ENCODE measurements at places on chromosomes 3 and 15. TPM values are rescaled to one million over a fixed set of nuclear protein-coding genes. Genes with fewer than 3 reads are reported as not detected.

Gene CPN2
- not detected for total RNA-seq

DNA sequence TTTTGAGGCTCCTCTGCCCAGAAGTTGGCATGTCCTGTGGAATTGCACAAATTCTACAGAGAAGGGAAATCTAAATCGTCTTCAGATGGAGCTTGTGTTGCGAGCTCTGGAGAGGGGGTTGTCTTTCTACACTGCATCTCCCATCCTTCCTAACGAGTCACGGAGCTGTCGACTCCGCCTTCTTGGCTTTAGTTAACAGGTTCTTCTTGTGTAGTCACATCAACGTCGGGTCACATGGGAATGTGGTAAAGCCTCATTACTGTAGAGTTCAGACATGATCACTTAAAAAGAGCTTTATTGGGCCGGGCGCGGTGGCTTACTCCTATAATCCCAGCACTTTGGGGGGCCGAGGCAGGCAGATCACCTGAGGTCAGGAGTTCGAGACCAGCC is 60.0 kb downstream of the DNASE1L3 start:
- no peaks in the 10 kb centered on the region for H3K4me1 ChIP-seq
- no peak overlapping the region for H3K4me3 ChIP-seq
- DNase-seq: no peak
- H3K27me3 ChIP-seq: no peaks in the 10 kb centered on the region

GRCh38 chr3:139491966-139492365 is 15.7 kb upstream of the RBP2 start:
- DNase-seq: no peak
- no peak overlapping the region for H3K4me3 ChIP-seq
- H3K4me1 ChIP-seq: no peaks in the 10 kb centered on the region

- no peak overlapping the region for H3K27ac ChIP-seq
- peaks cover 36% of the 10 kb centered on the region for H3K27me3 ChIP-seq
- DNase-seq: no peak
- H3K4me3 ChIP-seq: no peak overlapping the region
- peaks cover 2% of the 10 kb centered on the region for H3K36me3 ChIP-seq
- peaks cover 3% of the 10 kb centered on the region for H3K4me1 ChIP-seq
Observed at GRCh38 chr3:122961146-122961545, 66.4 kb downstream of the SEMA5B start.

DNA sequence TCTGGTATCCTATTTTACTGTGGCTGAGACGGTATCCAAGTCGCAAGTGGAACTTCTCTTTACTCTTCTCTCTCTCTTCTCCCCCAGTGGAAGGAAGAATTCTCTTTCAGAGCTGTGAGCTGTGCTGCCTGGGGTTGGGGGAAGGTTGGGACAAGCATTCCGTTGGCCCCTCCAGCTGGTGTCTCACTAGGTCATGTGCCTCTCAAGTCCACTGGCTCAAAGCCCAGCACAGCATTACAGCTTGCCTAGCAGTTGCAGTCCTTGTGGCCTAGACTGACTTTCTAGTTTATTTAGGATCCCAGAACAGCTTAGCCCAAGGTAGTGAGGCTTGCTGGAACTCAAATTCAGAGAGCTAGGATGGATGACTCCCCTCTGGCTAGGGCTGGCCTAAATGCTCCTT is 76.1 kb upstream of the SPATA16 start:
- H3K27me3 ChIP-seq: no peaks in the 10 kb centered on the region
- no peak overlapping the region for H3K4me3 ChIP-seq
- H3K4me1 ChIP-seq: no peaks in the 10 kb centered on the region
- DNase-seq: no peak

DNA sequence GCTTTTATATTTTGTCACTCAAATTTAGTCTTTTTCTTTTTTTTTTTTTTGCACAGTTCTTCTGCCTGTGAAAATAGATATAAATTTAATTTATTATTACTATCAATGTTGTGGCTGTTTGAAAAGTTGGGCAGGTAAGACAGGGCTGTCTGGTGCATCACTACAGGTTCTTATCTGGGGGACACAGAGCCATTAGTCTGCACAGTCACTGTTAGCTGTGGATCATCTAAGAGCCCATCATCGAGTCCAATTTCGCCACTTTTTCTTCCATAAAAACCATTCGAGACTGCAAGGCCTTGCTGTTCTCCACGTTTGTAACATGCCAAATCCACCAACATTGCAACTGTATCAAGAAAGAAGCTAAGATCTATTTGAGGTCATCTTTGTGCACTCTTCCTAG is 325.6 kb upstream of the UMPS start:
- no peak for DNase-seq
- peaks cover 39% of the 10 kb centered on the region for H3K27me3 ChIP-seq
- no peaks in the 10 kb centered on the region for H3K4me1 ChIP-seq
- no peak overlapping the region for H3K4me3 ChIP-seq
- H3K27ac ChIP-seq: no peak overlapping the region
- H3K36me3 ChIP-seq: no peaks in the 10 kb centered on the region

DNA sequence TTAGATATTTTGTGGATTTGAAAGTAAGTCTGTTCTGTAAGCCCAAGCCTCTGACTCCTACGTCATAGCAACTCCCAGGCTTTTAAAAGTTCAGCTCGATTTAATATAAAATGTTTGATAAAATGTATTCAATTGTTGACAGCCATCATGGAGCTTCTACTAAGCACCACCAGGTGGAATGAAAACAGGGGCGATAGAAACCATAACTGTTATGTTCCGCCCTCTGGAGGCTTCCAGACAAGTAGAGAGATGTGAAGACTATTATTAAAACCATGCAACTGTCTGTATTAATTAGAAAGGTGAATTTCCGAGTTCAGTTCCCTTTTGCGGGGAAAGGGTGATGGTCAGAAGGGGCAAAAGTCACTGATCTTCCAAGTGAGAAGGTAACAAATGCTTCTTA is 292.2 kb downstream of the NR2F2 start:
- no peak for DNase-seq
- no peaks in the 10 kb centered on the region for H3K36me3 ChIP-seq
- H3K4me3 ChIP-seq: no peak overlapping the region
- H3K4me1 ChIP-seq: no peaks in the 10 kb centered on the region

DNA sequence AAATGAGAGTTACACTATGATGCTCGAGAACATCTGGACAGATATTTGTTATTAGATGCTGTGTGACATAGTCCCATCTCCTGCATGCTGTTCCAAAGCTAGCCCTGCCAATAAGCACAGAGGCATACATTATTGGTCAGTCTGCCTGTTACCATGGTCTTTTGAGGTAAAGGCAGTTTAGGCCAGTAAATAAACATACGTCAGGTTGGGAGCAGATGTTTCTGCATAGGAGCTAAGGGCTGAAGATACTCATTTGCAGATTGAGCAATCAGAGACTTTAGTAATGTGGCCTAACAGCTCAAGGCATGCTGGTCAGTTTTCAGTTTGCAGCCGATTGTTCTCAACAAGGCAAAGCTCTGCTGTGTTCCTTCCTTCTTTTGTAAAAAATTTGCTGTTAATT is 192.9 kb downstream of the ADAMTSL3 start:
- H3K27me3 ChIP-seq: peaks cover 19% of the 10 kb centered on the region
- no peak for DNase-seq
- no peak overlapping the region for H3K27ac ChIP-seq
- H3K36me3 ChIP-seq: no peaks in the 10 kb centered on the region
- H3K4me3 ChIP-seq: no peak overlapping the region
